ENCODE measurements at places on chromosomes 2 and 18.

GRCh38 chr2:209990838-209991237 is 11.6 kb upstream of the RPE start:
- no peak for DNase-seq

DNA sequence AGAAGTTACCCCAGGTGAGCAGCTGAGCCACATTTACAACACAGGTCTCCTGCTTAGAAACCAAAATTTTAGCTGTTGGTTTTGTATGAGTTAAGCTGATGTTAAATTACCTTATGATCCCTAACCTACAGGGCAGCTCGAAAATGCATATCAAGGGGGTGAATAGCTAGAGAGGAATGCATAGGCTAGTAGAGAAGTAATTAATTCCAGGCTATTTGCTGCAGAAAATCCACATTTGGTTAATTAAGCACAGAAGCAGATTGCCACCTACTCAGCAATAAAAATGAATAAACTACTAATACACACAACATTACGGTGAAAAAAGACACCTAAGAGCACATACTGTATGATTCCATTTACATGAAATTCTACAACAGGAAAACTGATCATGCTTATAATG is 91.4 kb downstream of the OSBPL1A start:
- DNase-seq = no peak

- DNase-seq = no peak
Observed at GRCh38 chr2:217014328-217015105, 154.7 kb upstream of the TNP1 start.

GRCh38 chr2:150450765-150451164 is 36.7 kb downstream of the RND3 start:
- DNase-seq = no peak

DNA sequence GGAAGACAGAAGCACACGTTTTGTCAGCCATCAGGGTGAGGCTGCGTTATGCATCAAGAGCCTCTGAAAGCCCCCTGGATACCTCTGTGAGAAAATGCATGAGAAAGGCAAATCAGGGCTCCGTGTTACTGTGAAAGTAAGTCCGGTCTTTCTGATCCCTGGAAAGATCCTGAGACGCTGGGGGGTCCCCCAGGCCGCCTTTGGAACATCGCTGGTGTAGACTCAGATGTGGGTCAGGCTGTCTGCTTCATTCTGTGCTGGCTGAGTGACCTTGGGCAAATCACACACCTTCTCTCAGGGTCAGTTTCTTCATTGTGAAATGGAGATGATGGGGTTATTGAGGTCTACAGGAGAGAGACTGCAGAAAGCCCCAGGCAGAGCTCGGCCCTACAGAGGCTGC is 42.0 kb upstream of the HS6ST1 start:
- DNase-seq = no peak

DNA sequence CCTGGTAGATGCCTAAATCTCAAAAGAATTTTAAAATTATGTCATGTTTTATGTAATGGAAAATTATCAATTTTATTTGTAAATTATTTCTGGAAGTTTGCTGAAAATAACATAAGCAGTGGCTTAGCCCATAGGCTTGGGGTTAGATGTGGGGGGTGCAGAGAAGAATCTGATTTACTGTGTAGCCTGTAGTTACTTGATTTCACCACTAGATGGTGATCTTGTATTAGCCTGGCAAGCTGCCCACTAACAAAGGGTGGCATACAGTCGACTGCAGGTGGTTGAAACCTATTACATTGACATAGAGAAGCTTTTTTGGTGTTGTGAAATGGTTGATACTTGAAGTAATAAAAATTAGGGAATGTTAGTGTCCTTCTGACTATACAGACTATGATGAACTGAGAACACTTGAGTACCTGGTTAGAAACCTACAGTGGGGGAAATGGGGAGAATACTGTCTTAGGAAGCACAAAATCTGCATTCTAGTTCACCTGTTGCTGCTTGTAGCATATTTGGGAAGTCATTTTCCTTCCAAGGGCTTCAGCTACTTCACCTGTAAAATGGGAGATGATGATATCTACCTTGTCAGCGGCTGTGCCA is 191.0 kb upstream of the LHCGR start:
- DNase-seq = peak; percentile 81

GRCh38 chr2:75140288-75140687 is 59.0 kb downstream of the TACR1 start:
- DNase-seq = no peak
